ENCODE measurements at places on chromosomes 2 and 18.

DNA sequence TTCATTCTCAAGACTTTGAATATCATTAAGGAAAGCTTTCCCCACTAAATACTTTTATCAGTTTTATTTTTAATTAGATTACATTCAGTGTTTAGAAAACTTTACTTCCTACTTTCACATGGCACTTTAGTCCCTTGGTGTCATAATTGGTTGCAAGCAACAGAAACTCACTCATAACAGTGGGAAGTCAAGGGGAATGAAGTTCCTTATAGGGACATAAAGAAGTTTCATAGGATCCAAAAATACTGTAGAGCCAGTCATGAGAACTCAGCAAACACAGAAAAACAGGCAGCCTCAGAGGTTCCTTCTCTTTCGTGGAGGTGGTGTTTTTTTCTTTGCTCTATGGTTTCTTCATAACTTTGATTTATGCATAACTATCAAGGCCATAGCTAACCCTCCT lies 809.0 kb downstream of the BCL11A start:
- DNase-seq = no peak

DNA sequence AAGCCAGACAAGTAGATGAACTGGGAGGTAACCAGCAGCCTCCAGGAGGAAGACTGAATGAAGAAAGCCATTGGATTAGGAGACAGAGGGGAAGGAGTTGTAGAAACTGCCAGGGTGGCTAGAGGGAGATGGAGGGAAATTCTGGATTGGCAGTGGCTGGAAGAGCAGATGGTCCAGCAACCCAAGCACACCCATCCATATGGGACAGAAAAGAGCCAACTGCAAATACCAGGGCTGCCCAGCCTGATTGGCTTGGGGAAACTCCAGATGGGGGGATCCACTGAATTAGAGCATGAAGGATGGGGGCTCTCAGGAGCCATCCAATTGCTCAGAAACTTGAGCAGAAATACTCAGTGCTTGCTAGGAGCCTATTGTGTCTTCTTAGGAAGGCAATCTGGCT lies 173.5 kb upstream of the EPB41L3 start:
- no peak for DNase-seq

DNA sequence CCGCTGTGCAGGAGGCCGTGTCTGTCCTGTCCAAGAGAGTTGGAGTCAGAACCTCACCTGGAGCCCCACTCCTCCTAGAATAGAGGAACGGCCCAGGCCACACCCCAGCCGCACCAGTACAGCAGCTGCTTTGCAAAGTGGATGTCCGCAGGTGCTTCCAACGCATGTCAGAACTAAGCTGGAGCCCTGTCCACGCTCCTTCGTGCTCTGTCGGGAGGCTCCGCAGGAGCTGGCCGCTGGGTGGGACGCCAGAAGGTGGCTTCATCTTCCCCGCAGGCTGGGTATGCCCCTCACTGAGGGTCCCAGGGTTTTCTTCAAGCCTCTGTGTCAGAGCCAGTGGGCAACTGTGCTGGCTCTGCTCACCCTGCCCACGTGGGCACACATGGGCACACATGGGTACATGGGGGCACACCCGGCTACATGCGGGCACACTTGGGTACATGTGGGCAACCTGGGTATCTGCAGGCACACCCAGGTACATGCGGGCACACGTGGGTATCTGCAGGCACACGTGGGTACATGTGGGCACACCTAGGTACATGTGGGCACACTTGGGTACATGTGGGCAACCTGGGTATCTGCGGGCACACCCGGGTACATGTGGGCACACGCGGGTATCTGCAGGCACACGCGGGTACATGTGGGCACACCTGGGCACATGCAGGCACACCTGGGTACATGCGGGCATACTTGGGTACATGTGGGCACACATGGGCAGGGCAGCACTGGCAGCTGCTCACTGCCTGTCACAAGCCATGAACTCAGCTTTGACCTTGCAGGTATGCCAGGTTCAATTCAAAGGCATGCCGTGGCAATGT lies 67.1 kb upstream of the CTDP1 start:
- no peak for DNase-seq

- no peak for DNase-seq
Measured at GRCh38 chr18:78962098-78962497, 17.5 kb upstream of the SALL3 start.

DNA sequence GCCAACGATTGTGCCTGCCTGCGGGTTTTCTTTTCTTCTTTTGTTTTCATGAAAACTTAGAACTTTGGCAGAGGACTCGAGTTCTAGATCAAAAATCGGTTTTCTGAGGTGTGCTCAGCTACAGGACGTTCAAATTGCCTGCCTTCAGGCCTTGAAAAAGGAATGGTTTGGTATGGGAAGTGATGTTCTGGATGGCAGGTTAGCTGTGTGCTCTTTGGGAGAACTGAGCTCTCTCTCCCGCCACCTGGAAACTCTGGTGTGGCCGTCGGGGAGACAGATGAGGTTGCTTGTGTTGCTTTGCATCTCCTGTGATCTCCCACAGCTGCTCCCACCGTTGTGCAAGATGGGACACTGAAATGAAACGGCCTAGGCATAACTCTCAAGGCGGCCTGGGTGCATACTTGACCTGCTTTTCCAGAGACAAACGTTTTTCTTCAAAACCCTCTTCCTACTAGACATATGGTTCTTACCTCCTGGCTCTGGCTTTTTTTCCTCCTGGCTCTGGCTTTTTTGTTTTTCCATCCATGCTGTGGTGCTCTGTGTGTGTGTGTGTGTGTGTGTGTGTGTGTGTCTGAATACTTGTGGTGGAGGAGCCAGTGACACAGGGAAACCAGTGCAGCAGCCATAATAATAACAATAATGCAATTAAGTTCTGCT lies 2.0 kb downstream of the FMNL2 start:
- DNase-seq = no peak

DNA sequence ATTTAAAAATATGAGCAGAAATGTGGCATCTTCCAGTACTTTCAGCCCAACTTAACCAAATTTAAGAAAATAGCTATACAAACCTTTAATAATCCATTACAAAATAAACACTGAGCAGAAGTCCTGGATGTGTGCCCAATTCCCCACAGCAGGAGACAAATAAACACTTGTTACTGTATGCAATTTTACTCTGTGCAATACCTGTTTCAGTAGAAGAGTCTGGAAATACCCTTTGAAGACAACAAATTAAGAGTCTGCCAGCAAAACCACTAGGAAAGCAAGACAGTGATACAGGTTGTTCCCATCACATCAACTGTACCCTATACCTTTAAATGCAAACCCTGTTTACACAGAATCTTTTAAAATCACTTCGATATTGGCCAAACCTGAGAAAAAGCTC lies 41.4 kb upstream of the RNU4ATAC start:
- no peak for DNase-seq

GRCh38 chr2:145288650-145289496 lies 769.0 kb upstream of the ZEB2 start:
- DNase-seq = no peak

DNA sequence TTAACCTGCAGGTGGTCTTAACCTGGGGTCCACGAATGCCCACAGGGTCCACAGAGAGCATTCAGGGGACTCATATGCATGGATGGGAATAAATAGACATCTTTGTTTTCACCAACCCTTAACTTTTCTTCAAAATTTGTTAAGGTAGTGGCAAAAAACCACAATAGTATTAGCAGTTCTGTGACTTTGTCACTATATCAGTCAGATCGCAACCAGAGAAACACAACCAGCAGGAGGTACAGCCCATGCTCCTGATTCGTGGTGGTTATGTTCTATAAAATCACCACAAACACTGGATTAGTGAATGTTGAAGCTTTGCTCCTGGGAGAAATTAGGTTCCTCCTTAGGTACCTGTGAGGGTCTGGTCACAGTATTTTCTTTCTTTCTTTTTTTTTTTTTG lies 31.6 kb downstream of the B3GNT7 start:
- DNase-seq = no peak

- no peak for DNase-seq
Measured at GRCh38 chr2:95382686-95383634, 19.5 kb upstream of the FAHD2A start.

GRCh38 chr2:38515155-38516074 lies 87.3 kb downstream of the HNRNPLL start:
- no peak for DNase-seq

DNA sequence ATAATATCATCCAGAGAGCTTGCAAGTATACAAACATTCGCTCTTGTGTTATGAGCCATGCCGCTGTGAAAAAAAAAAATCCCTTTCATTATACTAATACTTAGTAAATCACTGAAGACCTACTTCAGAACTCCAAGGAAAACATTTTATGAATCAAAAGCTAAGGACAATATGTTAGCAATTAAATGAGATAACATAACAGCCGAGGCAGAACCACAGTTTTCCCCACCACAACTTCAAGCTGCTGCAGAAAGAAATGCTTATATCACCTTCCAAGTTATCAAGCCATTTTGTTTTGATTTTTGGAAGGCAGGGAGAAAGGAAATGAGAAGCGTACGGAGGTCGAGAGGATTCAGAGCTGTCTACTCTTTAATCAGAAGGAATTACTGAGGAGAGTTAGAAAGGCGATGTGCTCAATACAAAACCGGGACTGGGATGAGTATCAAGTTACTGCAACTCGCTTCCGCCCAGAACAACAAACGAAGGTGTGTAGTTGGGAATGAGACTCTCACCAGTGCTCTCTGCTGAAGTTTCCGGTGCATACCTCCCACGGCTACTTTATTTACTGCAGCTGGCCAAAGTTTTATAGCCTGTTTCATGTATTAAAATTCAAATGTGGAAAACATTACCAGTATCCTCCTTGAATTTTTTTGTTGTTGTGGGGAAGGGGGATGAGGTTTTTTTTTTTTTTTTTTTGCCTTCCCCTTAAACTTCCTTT lies 292.2 kb upstream of the CCDC68 start:
- DNase-seq = no peak

DNA sequence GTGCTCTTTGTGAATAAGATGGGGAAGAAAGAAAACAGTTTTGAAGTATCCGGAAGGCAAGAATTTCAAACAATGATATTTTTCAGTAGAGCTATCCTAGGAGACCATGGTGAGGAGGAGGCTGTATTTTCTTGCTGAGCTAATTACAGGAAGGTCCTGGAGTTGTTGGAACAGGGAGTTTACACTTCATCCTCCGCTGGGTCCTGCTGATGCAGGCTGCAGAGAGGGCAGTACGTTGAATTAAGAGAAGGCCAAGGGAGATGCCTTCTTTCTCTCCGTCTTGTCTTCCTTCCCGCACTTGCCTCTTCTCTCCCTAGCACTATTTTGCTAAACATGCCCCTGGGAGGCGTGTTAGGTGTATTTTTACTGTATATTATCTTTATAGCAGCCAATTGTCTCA lies 60.0 kb upstream of the EDAR start:
- DNase-seq = no peak

DNA sequence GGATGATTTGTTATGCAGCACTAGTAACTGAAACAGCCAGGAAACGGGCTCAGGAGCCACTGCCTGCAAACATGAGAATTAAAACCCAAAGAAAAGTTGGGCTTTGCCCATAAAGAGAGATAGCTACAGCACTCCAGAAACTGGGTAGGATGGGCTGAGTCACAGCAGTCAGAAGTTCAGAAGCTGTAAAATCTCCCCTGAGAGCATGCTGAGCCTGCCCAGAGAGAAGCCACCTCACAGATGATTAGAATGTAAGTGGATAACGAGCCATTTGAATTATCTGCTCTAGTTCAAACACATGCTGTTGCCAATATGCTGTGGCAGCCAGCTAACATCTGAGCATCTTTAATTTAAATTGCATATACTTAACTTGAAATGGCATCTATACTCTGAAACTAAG lies 388.1 kb upstream of the ACVR2A start:
- DNase-seq = no peak

DNA sequence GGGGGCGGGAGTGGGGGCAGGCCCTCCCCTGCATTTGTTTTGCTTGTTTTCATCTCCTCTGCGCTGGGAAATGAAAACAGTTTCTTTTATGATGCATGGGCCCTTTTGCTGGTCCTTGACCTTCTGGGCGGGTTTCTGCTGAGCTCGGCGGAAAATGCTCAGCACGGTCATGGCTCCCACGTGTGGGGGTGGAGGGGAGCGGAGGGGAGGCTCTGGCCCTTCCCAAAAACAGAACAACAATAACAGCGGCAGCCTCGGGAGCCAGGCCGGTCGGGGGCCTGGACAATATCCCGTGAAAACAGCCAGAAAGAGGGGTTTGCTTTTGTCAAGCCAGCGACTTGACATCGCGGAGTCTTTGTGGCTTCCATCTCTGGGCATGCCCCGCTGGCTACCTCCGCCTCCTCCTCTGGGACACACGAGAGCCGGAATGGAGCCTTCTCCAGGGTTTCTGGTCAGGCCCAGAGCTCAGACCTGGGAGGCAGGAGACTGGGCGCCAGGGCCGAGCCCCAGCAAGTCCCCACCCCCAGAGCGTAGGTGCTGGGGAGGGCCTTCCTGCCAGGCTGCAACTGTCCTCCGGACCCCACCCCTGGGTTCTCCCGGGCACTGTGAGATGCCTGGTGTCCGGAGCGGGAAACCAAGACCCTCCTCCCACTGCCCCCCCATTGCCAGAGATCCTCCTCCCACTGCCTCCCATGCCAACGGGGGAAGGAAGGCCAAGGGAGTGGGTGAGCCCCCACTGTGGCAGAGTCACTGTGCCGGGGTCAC lies 35.9 kb upstream of the SNED1 start:
- peak; percentile 2 for DNase-seq

DNA sequence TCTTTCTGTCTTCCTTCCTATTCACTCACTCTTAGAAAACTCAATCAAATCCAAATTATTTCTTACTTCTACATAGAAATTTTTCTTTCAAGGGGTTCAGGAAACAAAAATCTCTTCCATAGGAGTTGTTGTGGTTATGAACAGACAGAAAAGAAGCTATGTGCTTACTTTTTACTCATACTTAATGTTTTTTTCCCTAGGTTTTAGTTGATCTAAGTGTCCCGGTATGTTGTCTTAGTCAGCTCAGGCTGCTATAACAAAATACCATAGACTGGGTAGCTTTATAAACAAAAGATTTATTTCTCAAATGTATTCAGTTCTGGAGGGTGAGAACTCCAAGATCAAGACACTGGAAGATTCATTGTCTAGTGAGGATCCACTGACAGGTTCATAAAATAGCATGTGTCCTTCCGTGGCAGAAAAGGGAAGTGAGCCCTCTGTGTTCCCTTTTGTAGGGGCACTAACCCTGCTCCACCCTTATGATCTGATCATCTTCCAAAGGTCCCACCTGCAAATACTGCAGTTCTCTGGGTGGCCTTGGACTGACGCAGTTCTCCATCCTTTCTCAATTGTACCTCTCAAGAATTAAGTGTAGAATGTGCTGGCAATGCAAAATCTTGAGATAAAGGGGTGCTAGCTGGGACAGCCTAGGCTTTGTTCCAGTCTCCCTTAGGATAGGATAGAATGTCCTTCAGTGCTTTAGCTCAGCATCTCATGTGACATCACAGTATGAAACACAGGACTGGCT lies 14.4 kb upstream of the VRK2 start:
- DNase-seq = no peak
